ENCODE measurements at places on chromosomes 5 and 9.

- DNase-seq = no peak
Observed at GRCh38 chr5:124738681-124739633, 7.5 kb downstream of the ZNF608 start.

DNA sequence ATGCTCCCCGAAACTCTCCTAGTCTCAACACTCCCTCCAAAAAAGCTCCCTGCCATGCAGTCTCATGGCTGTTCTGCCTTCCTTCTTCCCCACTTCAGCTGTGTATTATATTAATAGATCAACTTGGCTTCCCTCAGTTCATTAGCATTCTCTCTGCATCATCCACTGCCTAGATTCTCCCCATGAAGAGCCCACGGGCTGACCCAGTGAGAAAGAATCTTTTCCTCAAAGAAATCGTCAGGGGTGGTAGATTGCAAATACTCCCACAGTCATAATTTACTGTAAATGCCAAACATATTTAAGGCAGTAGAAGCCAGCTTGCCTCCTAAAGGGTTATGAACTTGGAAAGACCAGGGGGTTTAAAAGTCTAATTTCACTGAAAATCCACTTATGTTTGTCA, 33.5 kb downstream of the GNA14 start:
- DNase-seq = no peak

DNA sequence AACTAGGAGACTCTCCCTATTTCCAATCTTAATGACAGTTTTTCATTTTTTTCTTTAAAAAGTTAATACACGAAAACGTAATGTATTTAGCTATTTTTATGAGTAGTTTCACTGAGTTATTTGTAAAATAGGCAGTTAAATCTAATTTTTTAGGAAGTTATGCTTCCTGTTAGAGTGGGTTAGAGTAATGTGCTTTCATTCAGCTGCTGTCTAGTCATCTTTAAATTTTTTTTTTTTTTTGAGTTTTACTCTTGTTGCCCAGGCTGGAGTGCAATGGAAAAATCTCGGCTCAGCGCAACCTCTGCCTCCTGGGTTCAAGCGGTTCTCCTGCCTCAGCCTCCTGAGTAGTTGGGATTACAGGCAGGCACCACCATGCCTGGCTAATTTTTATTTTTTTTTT, 34.0 kb downstream of the CDC42SE2 start:
- DNase-seq = no peak

GRCh38 chr9:115815786-115816185, 337.8 kb upstream of the PAPPA start:
- DNase-seq = no peak

DNA sequence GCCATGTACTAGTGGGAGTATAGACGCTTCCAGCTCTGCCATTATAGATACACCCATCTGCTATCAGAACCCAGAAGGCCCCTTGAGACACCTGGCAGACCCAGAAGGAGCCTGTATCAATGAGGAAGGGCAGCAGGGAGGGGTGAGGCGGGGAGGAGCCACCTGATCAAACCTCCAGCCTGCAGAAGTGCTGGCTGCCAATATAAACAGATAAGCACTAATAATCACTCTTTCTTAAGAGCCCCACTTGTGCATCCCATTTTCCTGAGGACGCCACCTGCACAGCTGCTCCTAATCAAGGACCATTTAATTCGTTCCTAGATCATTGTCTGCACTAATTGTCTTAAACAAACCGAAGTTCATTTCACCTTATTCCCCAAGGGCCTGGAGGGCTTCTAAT, 75.0 kb upstream of the NEK6 start:
- DNase-seq = no peak

GRCh38 chr5:72412283-72413055, 92.3 kb downstream of the PTCD2 start:
- no peak for DNase-seq

DNA sequence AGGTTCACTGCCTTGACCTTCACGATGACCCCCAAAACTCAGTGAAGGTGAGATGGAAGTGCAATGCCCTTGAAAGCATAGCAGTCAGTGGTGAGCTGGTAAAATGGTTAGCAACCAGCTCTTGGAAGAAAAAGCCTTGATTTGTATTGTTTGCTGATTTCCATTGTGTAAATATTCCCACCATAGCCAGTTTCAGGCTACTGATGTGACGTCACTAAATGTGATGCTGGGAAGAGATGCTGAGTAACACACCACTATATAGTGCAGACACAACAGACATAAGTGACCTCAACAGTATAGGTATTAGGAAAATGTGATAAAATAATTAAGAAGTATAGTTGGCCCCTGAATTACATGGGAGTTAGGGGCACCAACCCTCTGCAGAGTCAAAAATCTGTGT, 31.1 kb downstream of the GZMK start:
- DNase-seq = no peak

GRCh38 chr9:91162311-91162710, 199.4 kb downstream of the AUH start:
- no peak for DNase-seq

DNA sequence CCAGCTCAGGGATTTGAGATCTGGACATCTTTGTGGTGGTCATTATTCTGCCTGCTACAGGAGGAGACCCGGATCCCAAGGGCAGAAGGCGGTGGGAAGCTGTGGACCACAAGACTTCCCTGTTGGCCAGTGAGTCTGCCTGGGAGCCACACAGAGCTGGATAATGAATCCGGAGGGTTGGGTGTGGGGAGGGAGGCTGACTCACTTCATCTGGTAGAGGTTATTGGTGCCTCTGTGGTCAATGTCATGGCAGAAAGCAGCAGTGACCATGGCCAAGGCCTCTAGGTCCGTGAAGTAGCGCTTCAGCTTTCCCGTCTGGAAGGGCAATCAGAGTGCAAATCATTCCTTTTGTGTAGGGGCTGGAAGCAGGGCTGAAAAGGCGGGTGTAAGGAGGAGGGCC, 58.5 kb downstream of the PDE6A start:
- DNase-seq = no peak

DNA sequence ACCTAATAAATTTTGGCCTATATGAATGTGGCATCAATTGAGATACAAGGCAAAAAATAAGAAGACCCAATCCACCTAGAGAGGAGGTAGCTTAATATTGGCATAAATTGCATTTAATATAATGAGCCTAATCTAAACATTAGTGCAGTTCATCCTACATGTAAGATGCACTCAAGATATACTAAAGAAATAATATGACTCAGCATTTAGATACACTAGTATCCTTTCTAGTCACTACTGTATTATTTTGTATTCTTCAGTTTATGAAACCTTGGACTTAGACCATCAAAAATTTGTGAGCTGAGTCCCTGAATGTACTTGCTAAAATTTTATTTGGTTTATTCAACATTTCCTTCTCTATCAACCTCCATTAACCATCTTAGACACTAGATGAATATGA, 104.7 kb downstream of the RAB3C start:
- DNase-seq = no peak

GRCh38 chr5:174722500-174722899, 1.9 kb upstream of the MSX2 start:
- no peak for DNase-seq

DNA sequence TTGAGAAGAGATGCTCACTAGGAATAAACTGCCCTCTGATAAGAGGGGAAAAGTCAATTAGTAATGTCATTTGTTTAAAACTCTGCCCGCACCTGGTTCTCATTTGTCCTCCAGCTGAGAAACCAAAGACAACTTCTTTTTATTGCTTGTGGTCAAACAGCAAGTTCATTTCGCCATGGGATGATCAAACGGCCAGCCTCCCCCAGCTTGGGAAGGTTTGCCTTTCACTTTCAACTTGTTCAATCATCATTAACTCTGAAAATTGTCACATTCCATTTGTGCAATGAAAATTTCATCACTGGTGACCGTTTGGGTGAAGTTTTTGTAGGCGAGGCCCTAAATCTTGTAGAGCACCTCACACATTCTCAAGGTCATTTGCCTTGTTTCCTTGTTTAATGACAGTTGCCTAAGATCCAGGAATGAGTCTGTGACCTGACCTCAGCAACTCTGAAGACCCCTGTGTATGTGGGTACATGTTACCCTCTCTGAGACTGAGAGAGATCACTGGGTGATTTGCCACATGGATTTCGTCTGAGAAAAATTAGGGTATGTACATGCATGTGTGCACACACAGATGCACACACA, 117.7 kb downstream of the MARCHF3 start:
- no peak for DNase-seq

- no peak for DNase-seq
Observed at GRCh38 chr5:131514316-131515283, 120.4 kb downstream of the RAPGEF6 start.

DNA sequence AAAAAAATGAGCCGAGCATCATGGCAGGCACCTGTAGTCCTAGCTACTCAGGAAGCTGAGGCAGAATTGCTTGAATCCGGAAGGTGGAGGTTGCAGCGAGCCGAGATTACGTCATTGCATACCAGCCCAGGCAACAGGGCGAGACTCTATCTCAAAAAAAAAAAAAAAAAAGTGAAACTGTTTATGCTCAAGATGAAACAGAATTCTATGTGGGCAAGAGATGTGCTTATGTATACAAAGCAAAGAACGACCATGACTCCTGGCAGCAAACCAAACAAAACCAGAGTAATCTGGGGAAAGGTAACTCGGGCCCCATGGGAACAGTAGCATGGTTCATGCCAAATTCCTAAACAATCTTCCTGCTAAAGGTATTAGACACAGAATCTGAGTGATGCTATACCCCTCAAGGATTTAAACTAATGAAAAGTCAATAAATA, 32.6 kb upstream of the PLAC8L1 start:
- no peak for DNase-seq

GRCh38 chr5:153959134-153959957, 79.4 kb downstream of the FAM114A2 start:
- DNase-seq = no peak

DNA sequence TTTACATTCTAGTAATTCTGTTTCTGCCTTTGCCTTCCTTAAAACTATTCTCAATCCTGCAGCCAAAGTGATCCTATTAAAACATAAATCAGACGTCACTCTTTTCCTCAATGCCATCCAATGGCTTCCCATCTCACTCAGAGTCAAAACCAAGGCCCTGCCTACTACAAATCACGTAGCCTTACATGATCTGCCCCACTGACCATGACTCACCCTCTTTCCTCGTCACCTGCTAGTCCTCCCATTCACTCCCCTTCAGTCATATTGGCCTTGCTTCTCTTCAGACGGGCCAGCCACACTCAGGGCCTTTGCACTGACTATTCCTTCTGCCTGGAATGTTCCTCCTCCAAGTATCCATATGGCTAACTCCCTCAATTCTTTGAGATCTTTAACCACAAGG, 39.0 kb upstream of the DMXL1 start:
- DNase-seq = no peak

GRCh38 chr5:140344683-140345423, 1.6 kb downstream of the HBEGF start:
- peak; percentile 27 for DNase-seq

GRCh38 chr9:136286987-136287379, 16.9 kb downstream of the CCDC187 start:
- no peak for DNase-seq

- no peak for DNase-seq
Observed at GRCh38 chr5:90866333-90866732, 307.7 kb downstream of the ADGRV1 start.

DNA sequence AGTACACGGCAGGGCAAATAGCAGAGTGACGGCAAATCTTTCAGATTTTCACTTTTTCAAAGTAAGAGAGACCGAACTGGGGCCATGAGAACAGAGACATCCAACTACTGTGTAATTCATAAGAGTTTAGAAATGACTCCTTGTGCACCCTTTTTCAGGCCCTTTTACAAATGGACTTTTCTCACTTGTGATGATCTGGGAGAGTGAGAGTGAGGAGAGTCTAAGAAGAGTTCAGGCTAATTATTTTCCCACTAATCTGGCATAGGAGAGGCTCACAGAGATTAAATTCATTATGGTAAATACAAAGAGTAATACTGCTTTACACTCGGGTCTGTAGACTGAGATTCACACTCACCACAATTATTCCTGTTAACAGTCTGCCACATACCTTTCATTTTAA, 880 bp upstream of the CCNG1 start:
- DNase-seq = no peak

DNA sequence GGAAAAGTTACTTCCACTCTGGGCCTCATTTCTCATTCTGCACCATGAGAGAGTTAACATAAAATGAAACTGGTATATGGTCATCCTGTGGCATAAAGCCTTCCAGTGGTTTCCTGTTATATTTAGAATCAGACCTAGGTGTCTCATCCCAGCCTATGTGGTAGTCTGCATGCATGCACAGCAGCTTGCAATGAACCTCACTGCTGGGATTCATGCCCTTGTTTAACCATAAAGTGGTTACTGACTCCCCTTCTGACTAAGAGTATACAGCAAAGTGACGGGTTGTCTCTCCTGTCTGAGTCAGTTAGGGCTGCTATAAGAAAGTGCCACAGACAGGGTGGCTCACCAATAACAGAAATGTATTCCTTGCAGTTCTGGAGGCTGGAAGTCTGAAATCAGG, 14.7 kb upstream of the TDRD7 start:
- DNase-seq = no peak

DNA sequence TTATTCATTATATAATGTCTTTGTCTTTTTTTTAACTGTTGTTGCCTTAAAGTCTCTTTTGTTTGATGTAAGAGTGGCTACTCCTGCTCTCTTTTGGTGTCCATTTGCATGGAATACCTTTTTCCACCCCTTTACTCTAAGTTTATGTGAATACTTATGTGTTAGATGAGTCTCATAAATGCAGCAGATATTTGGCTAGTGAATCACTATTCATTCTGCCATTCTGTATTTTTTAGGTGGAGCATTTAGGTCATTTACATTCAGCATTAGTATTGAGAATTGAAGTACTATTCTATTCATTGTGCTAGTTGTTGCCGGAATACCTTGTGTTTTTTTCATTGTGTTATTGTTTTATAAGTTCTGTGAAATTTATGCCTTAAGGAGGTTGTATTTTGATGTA, 317.1 kb downstream of the ANXA1 start:
- DNase-seq = no peak

- DNase-seq = no peak
Observed at GRCh38 chr9:19310246-19310645, 69.8 kb downstream of the RPS6 start.

- DNase-seq = no peak
Observed at GRCh38 chr5:154332451-154332850, 113.3 kb upstream of the SAP30L start.

- DNase-seq = no peak
Observed at GRCh38 chr5:42090162-42090561, 165.1 kb downstream of the FBXO4 start.

GRCh38 chr5:151101746-151102145, 20.9 kb upstream of the TNIP1 start:
- no peak for DNase-seq

DNA sequence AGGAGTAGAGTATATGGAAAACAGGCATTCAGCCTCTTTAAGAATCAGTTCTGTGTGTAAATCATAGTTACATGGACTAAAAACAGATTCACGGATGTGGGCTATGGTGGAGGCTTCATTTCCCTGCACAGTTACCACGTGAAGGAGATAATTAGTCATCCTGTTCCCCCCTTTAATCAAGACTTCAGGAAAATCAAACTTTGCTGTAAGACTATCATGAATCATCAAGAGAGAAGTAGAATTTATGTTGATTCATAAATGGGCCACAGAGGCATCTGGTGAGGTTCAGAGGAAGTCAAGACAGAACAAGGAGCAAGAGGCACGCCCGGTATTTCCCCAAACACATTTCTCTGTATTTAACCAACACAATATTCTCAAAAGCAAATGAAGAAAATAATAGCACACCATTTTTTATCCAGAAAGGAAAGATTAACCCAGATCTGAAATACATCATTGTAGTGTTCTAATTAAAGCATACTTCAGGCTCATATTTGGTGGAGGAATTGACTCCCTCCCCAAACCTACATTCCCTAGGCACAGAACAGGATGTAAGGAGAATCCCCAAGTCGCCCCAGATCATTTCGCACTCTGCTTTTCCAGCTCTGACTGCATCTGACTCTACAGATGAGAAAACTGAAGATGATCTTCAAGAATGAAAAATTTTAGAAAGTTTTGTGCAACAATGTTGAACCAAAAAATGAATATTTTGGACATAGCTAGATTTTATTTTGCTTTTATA, 175.8 kb upstream of the GAS1 start:
- DNase-seq = no peak

Measured in activated naive CD4-positive, alpha-beta T cell treated with anti-CD3 and anti-CD28 coated beads, Interleukin-2, amount 50 U/mL, for 16 hours (primary cell).